Fibroblast of mammary gland (primary cell): ENCODE measurements at places on chromosomes 6 and 20.

- DNase-seq, result no peak
Measured at GRCh38 chr6:24110417-24110816, 15.6 kb upstream of the NRSN1 start.

- DNase-seq, result peak; percentile 40
Measured at GRCh38 chr6:6925391-6926164, 182.2 kb upstream of the RREB1 start.

DNA sequence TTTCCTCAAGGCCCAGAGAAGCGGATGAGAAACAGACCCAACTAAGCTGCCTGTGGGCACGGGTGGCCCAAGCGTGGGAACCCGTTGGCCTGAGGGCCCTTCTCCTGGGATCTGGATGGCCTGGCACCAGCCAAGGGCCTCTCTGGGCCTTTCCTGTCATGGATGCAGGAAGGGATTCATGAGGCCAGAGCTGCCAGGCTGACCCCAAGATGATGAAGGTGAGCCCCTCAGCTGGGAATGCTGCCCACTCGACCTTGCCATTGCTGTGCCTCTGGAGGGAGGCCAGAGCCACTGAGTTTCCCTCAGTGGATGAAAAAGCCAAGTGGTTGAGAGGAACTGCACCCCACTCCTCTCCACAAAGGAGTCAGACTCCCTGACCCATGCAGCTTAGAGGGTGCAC lies 171.2 kb downstream of the VEGFA start:
- no peak for DNase-seq

DNA sequence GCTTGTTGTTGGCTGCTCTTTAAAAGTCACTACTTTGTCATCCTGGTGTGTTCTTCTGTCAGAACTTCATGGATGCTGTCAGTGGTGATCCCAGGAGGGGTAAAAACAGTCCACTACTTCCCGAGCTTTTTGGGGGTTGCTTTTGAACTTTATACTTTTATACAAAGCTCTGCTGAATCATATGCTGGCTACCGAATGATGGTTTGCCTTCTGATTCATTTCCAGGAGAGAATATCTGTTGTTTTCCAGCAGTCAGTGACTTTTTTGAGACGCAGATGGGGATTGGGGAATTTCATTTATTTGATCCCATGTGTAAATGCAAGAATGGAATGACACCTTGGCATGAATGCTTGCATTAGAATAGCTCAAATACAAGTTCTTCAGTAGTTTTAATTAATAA lies 32.7 kb upstream of the COL10A1 start:
- DNase-seq, result peak; percentile 73

DNA sequence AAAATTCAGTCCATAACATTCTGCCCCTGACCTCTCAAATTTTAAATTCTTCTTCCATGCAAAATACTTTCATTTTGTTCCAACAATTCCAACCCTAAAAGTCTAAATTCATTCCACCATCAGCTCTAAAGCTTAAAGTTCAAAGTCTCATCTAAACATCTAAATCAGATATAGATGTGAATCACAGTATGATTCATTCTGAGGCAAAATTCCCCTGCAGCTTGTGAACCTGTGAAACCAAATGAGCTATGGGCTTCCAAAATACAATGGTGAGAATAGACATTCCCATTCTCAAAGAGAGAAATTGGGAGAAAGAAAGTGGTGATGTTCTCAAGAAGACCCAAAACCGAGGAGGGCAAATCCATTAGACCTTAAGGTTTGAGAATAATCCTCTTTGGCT lies 309.8 kb downstream of the HIVEP2 start:
- DNase-seq, result peak; percentile 48

DNA sequence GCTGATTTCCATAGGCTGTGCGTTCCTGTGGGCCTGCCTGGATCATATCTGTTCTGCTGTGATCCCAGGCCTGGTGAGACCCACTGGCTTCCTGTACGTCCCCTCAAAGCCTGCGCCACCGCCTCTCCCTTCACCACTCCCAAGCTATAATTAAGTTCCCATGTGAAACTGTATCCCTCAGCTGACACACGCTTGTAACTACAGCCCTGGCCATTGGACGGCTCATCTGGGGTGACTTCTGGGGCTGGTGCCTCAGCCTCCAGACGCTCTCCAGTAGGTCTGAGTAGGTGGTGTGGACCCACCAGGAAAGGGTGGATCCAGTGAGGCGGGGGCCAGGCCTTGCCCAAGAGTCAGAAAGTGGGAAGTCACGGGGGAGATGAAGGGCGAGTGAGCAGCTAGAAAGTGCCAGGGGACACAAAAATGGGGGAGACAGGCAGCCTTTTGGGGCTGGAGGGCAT lies 21.0 kb downstream of the PPARD start:
- peak; percentile 82 for DNase-seq

- DNase-seq, result no peak
Measured at GRCh38 chr6:35745509-35745908, 8.7 kb downstream of the ARMC12 start.

DNA sequence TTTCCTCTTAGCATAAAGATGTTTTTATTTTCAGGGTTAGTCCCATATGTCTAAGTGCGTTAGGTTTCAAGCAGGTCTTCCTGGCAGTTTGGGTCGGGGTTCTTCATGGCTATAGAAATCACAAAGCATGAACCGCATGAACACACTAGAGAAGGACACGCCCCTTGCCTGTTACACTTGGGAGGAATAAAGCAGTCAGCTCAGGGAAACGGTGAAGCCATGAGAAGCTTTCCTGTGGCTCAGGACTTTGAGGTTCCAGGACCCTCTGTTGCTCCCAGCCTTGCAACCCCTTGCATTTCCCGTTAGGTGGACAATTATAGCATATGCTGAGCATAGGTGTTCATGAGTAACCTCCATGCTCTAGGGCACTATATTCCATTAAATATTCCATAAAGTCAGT lies 96.7 kb downstream of the SYCP2 start:
- DNase-seq, result no peak

- DNase-seq, result no peak
Measured at GRCh38 chr20:483815-484644, 21.7 kb upstream of the TBC1D20 start.

GRCh38 chr20:24001712-24002405 lies 13.3 kb upstream of the GGTLC1 start:
- no peak for DNase-seq

DNA sequence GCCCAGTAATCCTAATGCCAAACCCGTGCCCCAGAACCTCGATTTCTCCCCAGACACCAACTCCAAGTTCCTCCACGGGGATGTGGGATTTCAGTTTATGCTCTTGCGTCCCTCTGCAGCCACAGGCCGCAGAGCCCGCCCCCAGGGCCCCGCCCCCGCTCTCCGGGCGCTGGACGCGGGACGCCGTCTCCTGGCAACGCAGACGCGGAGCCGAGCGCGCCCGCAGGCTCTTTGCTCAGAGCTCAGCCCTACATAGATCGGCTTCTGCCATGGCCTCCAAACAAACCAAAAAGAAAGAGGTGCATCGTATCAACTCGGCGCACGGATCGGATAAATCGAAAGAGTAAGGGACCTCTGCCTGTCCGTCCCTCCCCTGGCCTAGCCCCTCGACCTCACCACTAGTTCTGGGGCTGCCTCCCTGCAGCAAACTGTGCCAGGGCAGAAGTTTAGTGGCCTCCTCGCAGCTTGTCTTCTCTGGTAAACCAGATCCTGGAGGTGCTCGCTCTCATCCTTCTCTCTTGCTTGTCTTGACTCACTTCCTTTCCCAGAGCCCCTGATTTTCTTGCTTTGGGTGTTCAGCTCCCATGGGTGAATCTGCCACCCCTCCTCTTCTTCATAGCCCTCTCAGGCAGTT lies at the start of gene ADGB:
Gene ADGB (plus strand): TSS at position 201 of the 634 bp plus-strand sequence. CDS start 69 bp downstream, at position 270.
- DNase-seq, result peak; percentile 42

DNA sequence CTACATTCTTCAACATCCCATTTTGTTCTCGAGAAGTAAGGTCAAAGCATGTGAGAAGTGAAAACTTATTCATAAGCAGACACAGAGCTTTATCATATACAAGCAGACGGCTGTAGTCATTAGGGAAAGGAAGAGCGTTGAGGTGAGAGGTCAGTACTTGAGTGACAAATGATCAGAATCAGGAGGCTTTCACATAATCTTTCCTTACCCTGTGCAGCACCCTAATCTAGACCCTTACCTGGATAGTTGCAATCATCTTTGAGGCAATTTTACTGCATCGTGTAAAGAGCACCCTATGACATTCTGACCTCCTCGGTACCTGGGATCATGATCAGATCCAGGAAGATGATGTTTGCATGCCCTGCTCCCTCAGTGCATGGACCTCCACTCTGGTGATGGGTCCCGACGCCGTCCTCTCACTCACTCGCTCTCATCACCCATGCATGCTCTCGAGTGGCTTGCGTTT lies 62.7 kb downstream of the RNF182 start:
- DNase-seq, result no peak

- no peak for DNase-seq
Measured at GRCh38 chr6:135897087-135897486, 45.6 kb downstream of the PDE7B start.

DNA sequence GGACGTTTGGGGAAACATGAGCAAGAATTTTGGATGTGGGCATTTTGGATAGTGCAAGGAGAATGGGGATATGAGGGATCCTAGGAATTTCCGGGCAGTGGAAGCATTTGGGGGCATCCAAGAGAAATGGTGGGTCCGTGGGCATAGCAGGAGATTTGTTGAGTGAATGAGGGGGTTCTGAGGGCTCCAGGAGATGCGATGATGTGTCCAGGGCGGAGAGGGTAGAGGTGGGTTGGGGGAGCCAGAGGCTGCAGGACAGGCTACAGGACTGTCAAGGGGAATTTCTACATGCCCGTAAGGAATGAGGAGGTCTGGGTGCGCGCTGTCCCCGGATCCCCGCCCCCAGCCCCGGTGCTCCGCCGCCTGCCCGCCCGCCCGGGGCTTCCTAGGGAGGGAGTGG lies 364 bp downstream of the FRS3 start:
- DNase-seq, result no peak

DNA sequence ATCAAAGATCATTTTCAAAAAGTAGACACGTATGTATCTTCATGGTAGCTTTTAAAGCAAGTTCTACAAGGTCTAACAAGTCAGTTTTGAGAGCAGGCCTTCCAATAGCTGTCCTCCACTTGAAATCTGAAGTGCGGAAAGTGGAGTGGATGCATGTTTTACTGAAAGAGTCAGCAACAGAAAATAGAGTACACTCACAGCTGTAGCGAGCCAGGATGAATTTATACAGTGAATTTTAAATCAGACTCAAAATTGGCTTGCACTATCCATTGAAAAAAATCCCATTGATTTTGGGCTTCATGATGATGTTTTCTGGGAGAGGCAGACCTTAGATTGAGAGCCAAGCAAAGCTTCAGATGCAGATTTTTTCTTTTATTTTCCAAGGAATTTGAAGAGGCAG lies 80.6 kb downstream of the GJA10 start:
- DNase-seq, result no peak

- no peak for DNase-seq
Measured at GRCh38 chr6:43459535-43459934, 4.2 kb upstream of the DLK2 start.

DNA sequence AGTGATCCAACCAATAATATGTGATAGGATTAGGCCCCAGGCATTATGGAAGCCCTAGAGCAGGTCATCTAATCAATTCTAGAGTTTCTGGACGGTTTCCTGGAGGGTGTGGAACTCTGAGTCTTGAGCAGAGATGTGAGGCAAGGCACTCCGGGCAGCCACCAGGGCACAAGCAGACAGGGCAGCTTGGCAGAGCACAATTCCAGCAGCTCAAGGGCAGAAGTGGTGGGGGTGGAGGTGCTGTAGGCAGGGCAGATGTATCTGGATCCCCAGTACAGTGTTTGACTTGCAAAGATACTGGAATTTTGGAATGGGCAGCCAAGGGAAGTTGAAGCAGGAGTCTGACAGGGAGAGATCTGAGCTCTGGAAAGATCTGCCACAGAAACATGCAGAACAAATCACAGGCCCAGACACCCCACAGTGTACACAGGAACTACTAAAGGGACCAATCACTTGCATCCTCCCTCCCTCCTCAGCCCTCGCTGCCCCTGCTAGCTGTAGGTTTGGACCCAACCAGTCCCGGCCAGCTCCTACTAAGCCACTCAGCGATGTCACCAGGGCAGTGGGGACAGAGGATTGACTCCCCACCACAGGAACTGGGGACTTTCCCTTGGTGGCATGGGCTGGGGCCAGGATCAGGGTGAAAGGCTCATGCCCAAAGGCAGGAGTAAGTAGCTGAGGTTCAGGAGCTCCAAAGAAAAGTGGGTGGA lies 47.0 kb downstream of the TFEB start:
- DNase-seq, result no peak

DNA sequence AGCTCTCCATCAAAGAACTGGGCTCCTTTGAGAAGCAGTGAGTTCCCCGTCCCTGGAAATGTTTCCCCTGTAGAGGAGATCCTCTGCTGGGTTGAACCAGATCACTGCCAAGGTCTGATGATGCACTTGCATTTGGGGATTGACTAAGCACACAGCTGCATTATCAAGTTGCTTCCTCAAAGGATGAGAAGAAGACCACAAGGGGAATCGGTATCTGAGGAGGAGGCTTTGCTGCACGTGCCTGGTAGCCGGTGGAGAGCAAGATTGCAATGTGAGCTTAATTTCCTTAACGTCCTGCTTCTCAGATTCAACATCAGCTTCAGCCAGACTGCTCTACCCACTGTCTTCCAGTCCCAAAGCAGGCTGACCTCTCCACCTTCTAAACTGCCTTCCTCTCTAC lies 128.8 kb upstream of the STMND1 start:
- peak; percentile 3 for DNase-seq

GRCh38 chr6:77463308-77463860 lies at the start of gene HTR1B:
Gene HTR1B (minus strand): TSS chr6:77463491. CDS start chr6:77463403, 88 bp downstream.
- no peak for DNase-seq

DNA sequence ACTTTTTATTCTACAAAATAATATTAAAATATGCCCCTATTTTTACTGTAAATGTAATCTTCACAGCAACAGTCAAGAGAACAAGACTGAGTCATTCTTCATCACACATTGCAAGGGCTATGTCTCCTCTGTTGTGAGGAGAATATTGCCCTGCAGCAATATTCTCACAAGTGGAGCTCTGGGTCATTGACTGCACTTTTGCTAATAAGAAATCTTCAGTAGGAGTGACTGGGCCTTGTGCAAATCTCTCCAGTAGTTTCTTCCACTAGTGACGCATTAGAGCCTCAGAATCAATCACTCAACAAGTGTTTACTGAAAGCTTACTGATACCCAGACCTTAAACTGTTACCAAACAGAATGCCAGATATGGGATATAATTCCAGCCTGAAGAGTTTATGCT lies 49.1 kb downstream of the LAMA2 start:
- DNase-seq, result peak; percentile 18

GRCh38 chr20:49590163-49591017 lies 22.5 kb upstream of the PTGIS start:
- no peak for DNase-seq

- no peak for DNase-seq
Measured at GRCh38 chr6:149489967-149490366, 5.2 kb upstream of the ZC3H12D start.

DNA sequence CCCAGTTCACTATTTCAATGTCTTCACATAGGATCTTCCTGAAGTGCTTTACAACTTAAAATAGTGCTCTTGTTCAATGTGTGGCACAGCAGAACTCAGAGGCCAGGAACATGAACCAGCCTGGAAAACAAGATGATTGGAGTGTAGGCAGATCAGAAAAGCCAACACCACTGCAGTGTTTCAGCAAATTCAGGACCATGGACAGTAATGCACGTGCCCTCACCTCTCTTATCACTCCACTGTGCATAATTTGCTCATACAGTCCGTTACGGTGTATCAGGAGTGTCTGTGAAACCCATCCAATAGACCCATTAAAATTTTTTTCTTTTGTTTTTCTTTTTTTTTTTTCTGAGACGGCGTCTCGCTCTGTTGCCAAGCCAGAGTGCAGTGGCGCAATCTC lies 27.6 kb upstream of the HACE1 start:
- DNase-seq, result peak; percentile 41
